RKO (cell line): ENCODE measurements at places on chromosomes 3 and 15.

GRCh38 chr15:70112074-70112395 is 14.3 kb upstream of the TLE3 start:
- DNase-seq, result no peak

DNA sequence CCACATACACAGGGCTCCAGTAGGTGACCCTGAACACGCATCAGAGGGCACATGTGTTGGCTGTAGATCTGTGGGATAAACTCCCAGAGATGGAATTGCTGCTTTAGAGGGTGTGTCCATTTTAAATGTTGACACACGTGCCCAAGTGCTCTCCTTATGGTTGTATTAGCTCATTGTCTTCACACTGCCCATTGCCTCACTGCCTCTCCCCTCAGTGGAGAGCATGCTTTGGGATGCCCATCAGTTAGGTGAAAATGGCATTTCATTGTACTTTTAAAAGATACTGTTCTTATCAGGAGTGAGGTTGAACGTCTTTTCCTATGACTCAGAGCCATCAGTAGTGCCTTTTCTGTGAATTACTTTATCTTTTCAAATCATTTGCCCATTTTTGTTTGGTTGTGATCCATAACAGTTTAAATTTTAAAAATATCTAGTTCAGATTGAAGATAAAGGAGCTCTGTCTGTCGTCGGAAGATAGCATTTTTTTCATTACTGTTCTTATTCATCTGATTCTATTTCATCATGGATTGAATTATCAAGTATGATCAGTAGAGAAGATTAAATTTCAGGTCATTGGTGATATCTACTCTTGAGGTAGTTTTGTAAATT is 120.7 kb downstream of the CHDH start:
- no peak for DNase-seq

DNA sequence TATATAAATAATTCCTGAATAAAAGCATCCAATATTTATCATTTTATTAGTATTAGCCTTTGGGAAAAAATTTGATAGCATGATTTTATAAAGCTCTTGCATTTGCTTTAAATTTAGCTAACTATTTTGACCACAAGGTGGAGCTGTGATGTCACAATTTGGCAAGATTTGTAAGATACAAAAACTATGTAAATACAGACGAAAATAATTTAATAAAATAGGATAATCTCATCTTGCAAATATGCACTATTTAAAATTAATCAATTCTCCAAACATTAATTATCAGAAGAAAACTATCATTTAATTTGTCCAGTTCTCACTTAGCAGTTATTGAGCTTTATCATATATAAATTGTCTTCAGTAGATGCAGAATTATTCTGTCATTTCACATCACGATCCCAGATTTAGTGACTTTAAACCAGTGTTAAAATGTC is 95.4 kb downstream of the PLOD2 start:
- peak; percentile 51 for DNase-seq

DNA sequence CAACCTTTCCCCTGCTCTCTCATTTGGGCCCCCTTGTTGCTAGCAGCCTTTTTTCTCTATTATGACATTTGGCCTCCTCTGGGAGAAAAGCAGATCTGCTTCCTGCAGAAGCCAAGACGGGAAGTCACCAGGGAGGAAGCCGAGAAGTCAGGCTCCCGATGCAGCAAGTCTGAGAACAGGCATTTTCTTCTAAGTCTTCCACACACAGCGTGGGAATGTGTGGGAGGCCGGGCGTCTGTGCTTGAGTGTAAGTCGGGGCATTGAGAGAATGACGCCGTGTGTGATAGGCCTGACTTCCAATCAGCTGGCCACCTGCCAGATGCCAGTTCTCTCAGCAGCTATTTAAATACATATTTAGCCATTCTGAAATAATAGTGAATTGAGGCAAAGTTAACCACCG is 75.8 kb upstream of the FAM98B start:
- DNase-seq, result no peak

- no peak for DNase-seq
Observed at GRCh38 chr15:48451736-48452135, 120.5 kb downstream of the DUT start.

GRCh38 chr3:50632450-50632849 is 15.5 kb downstream of the MAPKAPK3 start:
- no peak for DNase-seq

GRCh38 chr15:88832820-88833730 is 29.8 kb downstream of the ACAN start:
- no peak for DNase-seq

- no peak for DNase-seq
Observed at GRCh38 chr3:73597476-73597875, 27.3 kb downstream of the PDZRN3 start.

DNA sequence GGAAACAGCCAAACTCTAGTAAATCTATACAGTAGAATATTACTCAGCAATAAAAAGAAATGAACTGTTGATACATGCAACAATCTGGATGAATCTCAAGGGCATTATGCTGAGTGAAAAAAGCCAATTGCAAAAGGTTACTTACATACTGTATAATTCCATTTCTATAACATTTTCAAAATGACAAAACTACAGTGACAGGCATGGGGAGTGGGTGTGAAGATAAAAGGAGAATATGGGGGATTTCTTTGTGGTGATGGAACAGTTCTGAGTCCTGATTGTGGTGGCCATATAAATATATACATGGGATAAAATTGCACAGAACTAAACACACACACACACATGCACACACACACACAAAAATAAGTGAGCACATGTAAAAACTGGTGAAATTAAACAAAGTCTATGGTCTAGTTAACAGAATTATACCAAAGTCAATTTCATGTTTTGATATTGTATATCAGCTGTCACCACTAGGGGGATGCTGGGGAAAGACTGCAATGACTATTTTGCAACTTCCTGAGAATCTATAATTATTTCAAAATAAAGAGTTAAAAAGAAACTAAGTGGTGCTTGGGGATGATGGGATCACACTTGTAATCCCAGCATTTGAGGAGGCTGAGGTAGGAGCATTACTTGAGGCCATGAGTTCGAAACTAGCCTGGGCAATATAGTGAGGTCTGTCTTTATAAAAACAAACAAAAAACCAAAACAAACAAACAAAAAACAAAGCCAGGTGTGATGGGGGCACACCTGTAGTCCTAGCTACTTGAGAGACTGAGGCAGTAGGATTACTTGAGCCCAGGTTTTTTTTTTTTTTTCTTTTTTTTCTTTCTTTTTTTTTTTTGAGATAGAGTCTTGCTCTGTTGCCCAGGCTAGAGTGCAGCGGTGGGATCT is 66.0 kb downstream of the SPTSSB start:
- peak; percentile 41 for DNase-seq

- DNase-seq, result no peak
Observed at GRCh38 chr15:70348581-70349344, 251.0 kb upstream of the TLE3 start.

- DNase-seq, result peak; percentile 85
Observed at GRCh38 chr3:81744366-81744765, 17.1 kb downstream of the GBE1 start.

- peak; percentile 20 for DNase-seq
Observed at GRCh38 chr15:59180945-59181600, 25.6 kb upstream of the LDHAL6B start.

DNA sequence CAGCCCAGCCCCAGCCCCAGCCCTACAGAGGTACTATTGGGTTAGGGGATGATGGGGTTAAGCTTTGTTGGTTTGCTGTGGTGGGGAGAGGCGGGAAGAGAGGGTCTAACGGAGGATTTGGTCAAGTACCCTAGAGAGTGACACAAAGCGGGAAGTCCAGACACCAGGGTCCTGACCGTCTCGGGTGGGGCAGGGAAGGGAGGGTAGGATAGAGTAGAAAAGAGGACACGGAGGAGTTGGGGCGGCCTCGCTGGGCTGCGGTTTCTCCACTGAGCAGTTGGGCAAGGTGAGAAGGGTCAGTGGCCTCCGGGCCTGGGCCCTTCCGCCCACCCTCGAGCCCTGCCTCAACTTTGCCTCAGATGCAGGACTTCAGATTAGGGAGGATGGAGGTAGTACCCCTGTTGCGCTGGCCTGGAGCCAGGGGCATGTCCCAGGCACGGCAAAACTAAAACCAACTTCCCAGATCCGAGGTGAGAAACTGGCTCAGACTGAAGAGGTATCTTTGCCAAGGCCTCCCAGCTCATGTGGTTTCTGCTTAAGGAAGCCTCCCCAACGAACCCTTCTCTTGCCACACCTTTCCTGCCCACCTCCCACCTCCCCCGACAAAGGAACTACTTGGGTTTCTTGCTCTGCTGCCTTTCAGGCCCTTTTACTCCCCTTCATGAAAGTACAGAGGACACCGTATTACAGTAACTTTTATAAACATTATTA is 551 bp downstream of the PML start:
- DNase-seq, result peak; percentile 36

DNA sequence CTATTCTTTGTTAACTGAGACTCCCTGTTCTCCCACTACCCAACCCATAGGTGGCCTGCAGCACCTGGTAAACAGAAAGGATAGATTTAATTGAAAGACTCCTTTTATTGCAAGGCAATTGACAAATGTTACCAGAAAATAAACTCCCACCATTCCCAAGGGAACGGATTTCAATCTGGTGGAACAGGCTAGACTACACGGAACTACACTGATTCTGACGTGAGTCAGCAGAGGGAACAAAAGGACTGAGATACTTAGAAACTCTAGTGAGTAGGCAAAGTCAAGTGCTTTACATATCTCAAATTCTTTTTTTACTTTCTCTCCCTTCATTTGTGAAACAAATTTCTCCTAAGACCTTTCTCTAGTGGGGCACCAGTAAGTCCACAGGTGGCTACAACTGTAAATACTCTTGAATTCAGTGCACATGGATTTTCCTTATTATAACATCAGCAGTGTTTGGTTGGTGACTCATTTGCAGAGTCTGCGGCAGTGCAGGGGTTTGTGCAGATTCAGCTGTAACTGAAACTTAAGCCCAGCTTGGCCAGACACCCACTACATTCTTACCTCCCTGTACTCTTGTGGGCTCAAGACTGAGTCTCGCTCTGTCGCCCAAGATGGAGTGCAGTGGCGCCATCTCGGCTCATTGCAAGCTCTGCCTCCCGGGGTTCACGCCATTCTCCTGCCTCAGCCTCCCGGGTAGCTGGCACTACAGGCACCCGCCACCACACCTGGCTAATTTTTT is 34.3 kb upstream of the PLSCR2 start:
- peak; percentile 82 for DNase-seq

DNA sequence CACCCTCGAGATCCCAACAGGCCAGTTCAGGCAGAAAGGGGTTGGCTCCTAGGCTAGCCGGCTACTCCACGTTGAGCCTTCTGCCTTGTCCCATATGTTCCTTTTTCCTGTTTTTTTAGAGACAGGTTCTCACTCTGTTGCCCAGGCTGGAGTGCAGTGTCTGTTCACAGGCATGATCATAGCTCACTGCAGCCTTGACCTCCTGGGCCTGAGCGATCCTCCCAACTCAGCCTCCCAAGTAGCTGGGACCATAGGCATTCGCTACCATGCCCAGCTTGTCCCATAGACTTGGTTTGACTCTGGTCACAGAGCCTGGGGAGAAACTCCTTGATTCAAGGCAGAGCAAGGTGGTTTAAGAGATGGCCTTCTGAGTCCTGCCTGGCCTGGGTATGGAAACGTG is 32.3 kb downstream of the ZNF710 start:
- DNase-seq, result no peak

GRCh38 chr3:186218421-186218820 is 109.5 kb upstream of the ETV5 start:
- DNase-seq, result no peak

GRCh38 chr15:43948691-43949325 is 122.0 kb downstream of the WDR76 start:
- no peak for DNase-seq

- DNase-seq, result no peak
Observed at GRCh38 chr3:141812084-141812483, 48.9 kb downstream of the GRK7 start.

DNA sequence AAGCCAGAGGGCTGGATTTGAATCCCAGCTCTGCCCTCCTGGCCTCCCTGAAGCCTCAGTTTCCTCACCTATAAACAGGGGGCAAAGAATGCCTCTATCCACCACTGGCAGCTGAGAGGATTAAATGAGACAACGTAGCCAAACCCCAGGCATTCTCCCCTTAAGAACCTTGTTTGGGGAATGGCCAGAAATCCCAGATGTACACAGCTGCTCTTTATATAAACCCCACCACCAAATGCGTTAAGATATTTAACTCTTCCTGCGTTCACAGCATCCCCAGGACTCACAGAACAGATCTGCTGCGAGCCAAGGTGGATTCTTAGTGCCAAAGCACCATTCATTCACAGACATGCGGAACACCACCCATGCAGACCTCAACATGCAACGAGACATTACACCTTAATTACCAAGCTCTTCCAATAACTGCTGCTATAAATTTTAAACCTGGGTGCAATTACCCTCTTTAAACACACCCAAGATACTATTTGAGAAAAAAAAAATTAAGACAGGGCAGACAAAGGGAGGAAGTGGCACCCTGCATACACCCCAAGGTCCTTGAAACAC is 5.2 kb downstream of the TLE3 start:
- DNase-seq, result no peak

DNA sequence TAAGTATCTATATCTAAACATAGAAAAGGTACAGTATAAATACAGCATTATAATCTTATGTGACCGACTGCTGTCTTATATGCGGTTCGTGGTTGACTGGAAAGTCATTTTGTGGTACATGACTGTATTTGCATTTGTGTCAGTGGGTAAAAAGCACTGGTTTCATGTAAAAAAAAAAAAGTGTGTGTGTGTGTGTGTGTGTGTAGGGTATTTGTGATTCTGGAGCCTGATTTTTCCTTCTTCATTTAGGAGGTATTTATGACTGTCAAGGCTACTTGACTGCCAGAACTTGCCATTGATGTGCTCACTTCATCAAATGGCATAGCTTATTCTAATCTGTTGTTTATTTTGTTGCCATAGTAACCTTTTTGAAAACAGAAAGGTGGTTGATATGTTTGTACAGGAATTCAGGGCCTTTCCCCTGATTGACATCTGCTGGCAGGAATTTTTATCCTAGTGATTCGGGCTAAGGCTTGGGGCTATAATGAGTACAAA is 63.2 kb downstream of the AKAP13 start:
- DNase-seq, result peak; percentile 51

DNA sequence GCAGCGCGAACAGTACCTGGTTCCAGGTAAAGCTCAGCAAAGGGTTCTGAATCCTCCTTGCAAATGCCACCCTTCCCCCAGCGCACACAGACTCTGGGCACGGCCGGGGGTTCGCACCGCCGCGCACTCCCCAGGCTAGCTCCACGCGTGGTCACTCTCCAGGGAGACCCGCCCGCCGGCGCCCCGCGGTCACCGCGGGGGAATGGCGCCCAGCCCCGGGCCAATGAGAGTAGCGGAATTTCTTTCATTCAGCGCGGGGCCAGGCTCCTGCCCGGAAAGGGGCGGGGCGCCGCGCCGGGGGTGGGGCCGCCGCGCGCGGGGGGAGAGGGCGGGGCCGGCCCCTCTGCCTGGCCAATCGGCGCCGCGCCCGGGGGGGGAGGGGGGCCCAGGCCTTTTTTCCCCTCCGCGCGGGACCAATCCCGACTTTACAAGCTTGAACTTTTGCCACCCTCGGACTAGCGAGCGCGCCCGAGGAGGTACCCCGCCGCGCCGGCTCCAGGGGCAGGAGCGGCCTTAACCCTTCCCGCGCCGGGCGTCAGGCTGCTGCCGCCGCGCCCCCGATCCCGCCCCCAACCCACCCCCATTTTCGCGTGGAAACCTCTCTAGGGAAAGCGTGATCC is 1.1 kb upstream of the SMAD6 start:
- peak; percentile 94 for DNase-seq
